Stimulated activated CD8-positive, alpha-beta memory T cell treated with anti-CD3 and anti-CD28 coated beads, Interleukin-12 subunit alpha, Interleukin-12 subunit beta, amount 100 ng/mL, for 4 hours (primary cell): ENCODE measurements at places on chromosomes 12 and 14.

DNA sequence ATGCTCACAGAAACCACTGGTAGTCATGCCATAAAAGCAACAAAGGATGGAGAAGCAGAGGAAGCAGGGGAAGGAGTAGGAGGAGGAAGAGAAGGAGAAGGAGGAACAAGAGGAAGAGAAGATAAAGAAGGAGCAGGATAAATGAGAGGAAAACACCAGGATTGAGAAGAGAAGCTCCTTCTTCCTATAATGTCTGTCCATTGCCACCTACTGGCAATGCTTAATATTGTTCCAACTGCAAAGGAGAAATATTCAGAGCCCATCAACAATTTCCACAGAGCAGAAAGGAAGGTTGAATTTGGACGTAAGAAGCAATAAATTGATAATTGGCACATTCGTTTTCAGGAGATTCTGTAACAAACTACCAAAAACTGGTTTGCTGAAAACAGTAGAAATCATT is 898.4 kb downstream of the SLC16A7 start:
- no peak for DNase-seq

GRCh38 chr12:59937148-59937547 is 341.3 kb downstream of the SLC16A7 start:
- no peak for DNase-seq

- DNase-seq = no peak
Observed at GRCh38 chr14:104016873-104017650, 68.4 kb upstream of the ASPG start.

- no peak for DNase-seq
Observed at GRCh38 chr12:87302126-87302745, 727.0 kb downstream of the C12orf50 start.

GRCh38 chr14:93759719-93760307 is 28.5 kb downstream of the PRIMA1 start:
- no peak for DNase-seq

DNA sequence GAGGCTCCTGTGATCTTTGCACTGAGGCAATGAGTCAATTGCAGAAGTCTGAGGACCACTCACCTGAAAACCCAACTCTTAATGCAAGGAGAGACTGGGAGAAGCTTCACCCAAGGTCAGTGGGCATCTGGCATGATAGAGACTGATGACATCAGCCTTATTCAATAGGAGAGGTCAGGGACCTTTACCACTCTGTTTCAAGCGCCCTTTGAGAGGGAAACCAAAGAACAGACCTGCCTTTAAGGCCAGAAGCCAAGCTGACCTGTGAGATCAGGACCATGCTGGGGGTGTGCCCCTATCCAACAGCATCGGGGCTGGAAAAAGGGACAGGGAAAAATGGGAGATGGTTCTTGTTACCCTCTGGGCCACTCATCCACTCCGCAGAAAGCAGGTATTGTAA is 83.3 kb upstream of the FOXN3 start:
- no peak for DNase-seq

DNA sequence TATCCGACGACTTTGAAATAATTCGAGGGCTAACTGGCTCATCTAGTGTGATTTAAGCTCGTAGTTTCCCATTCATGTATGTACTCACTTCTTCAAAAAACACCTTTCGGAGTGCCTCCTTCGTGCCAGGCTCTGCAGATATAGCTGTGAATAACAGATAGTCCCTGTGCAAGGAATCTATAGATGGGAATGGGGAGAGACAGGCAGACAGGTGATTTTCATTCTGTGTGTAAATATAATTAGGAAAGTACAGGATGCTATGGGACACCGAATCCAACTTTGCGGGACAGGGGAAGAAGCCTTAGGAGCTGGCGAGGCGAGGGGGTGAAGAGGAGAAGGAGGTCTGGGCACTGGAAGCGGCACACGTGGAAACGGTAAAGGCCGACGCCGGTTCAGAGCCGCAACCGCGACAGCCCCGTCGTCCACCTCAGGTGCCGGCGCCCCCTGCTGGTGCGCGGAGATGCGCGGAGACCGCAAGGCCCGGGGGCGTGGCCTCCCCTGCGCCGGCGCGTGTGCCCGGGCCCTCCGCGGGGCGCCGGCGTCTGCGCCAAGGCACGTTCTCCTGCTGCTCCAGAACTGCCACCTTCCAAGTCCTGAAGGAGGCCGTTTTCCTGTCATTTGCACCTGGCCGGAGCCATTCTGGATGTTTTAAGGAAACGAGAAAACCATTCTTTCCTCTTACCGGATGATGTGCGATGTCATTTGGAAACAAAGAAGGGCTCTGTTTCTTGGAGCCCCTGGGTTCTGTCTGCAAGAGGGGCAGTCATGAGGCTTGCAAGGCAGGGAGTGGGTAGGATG is 18.0 kb upstream of the CACNA1C start:
- DNase-seq = peak; percentile 74

DNA sequence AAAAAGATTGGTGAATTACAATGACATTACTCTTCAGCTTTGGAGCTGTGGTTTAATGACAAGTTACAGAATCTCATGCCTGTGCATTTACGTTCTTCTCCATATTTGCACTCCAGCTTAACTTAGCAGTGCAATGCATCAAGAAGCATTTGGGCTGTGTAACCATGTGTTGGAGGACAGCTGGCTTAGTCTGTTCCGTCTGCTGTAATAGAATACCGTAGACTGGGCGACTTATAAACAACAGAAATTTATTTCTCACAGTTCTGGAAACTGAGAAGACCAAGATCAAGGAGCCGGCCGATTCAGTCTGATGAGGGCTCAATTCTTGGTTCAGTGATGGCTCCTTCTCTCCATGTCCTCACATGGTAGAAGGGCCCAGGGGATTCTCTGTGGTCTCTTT is 943.5 kb downstream of the BCL11B start:
- no peak for DNase-seq

DNA sequence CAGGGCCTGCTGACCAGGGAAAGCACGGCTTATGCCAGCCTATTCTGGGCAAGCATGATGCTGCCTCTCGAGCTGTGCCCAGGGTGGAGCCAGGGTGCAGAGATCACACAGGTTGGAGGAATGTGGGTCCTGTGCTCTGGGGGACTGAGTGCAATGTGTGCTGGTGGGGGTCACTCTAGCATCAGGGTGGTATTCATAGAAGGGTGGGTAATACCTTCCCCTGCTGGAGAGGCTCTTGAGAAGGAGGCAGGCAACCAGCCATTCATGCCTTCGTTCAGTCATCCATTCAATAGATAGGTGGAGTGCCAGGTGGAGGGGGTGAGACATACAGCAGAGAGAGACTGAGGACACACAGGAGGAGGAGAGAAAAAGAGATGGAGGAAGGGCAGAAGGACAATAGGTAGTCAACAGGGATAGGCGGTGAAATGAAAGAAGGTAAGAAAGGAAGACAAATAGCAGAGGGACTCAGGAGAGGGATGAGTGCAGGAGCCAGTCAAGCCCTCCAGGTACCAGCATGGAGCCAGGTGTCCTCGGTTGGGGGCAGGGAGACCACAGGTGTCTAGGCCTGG is 5.2 kb upstream of the ZNF385A start:
- no peak for DNase-seq

DNA sequence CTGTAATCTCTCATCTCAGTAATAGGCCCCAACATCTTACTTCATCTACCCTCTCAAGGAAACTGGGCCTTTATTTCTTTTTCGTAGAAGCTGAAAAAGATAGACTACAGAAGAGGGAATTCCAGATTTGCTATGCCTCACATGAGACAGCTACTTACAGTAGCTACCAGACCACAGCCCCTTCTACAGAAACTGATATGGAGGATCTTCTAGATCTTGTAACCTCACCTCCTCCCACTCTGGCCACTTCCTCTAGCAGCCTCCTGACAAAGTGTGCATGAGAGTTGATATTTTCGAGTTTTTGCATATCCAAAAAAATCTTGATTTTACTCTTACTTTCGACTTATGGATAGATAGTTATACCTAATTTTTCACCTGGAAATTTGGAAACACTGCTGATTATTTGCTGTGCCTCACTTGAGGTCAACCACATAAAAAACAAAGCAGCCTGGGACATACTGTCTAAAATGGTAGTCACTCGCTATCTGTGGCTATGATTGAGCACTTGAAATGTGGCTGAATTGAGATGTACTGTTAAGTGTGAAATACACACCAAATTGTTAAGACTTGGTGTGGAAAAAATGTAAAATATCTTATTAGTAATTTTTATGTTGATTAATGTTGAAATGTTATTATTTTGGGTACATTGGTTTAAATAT is 86.3 kb upstream of the NID2 start:
- no peak for DNase-seq

- peak; percentile 7 for DNase-seq
Observed at GRCh38 chr12:130031571-130032189, 127.9 kb upstream of the TMEM132D start.

GRCh38 chr14:75456069-75456996 is 28.5 kb downstream of the JDP2 start:
- no peak for DNase-seq

GRCh38 chr12:32839828-32840227 is 56.7 kb downstream of the PKP2 start:
- no peak for DNase-seq

DNA sequence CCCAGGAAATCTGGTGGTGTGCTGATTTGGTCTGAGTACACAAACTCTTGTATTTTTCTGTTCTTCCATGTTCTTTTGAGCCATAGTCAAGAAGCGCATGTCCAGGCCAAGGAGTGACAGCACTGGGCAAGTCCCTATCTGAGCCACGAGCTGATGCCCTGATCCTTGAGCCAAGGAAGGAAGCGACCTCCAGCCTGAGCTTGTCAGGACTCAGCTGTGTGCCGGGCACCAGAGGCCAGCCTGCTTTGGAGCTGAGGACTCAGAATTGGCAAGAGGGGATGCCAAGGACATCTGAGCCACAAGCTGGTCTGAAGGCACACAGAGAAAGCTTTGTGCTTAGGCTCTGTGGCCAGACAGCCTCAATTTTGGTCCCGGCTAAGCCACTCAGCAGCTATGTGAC is 52.6 kb downstream of the GALNT16 start:
- DNase-seq = no peak

DNA sequence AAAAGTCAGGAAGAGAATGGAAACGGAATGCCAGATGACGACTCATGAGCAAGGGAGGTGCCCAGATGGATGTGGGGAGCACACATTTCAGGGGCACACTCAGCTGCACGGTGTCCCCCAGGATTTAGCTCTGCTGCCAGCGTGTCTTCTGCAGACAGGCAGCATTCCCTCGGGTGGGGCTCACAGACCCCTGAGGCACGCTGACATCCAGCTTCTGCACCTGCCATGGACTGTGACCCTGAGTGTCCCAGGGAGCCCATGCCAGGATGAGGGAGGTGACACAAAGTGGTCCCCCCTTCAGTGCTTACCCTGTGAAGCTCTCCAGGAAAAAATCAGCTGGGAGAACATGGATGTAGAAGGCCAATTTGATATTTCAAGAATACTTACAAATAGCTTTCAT is 84.2 kb downstream of the PIWIL1 start:
- DNase-seq = no peak
